ENCODE measurements at places on chromosomes 13 and 19.

- DNase-seq, result peak; percentile 79
Measured at GRCh38 chr19:1269478-1270212, 513 bp downstream of the CIRBP start.

DNA sequence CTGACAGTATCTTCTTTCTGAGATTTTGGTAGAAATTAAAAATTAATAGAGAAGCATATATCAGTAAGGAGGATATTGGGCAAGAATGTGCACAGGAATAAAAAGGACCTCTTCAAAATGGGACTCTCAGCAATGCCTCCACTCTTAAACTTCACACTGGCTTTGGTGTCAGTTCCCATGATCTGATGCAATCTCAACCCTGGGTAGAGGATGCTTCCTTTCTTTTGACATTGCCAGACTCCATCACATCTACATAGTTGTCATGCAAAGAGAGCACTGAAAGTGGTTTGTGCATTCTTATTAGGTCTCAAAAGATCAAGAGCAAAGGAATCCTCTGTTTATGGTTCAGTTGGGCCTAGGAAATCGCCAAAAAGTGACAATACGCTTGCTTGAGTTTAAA, 26.3 kb downstream of the STARD13 start:
- DNase-seq, result no peak

GRCh38 chr19:27660428-27660827, 1552.5 kb downstream of the UQCRFS1 start:
- DNase-seq, result no peak

DNA sequence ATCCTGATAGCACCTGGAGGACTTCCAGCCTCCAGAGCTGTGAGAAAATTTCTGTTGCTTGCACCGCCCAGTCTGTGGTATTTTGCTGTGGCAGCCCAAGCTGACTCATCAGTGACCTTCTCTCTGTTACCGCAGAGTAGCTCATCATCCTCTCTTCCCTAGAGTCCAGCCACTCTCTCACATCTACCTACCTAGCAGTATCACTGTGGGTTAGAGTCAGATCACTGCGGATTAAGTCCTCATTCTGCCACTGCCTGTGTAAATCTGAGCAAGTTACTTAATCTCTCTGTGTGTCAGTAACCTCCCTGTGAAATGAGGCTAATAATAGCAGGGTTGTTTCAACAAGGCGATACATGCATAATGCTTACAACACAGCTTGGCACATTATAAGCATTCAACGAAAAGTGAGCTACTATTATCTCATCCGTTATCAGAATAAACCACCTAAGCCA, 40.3 kb upstream of the USPL1 start:
- peak; percentile 30 for DNase-seq

GRCh38 chr13:51601601-51602565, 17.6 kb downstream of the WDFY2 start:
- no peak for DNase-seq

- DNase-seq, result no peak
Measured at GRCh38 chr13:80877209-80877943, 536.5 kb upstream of the SPRY2 start.
